ENCODE measurements at places on chromosomes 7 and 10.
A peak's percentile ranks its signal among the peaks of the same experiment; 100 is the strongest.

DNA sequence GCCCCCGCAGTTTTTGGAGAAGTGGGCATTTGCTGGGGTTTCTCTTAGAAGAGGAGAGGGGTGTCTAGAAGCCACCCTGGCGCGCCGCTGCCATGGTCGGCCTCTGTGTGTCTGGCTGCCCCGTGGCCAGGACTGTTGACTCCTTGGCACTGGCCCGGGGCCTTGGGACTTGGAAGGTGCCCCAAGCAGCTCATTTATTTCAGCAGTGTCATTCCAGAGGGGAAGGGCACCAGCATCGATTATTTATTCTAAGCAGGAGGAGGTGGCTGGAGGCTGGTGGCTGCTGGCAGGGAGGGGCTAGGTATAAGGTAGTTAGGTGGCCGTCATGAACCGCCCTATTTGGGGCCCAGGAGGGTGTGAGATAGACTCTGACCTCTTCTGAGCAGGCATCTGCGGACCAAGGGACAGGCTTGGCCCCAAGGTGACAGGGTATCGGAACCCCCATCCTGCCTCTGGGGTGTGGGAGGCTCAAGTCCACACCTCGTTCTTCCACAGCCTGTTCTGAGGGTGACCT lies 1.6 kb downstream of the GTF2IRD1 start:
- no peak for DNase-seq

DNA sequence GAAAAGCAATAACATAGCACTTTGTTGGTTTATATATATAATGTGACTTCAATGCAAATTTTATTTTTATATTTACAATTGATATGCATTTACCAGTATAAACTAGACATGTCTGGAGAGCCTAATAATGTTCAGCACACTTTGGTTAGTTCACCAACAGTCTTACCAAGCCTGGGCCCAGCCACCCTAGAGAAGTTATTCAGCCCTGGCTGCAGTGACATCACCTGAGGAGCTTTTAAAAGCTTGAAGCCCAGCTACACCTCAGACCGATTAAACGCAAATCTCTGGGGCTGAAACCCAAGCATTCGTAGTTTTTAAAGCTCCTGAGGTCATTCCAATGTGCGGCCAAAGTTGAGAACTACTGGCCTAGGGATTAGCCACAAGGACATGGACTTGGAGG lies 155.0 kb upstream of the LANCL2 start:
- no peak for DNase-seq

DNA sequence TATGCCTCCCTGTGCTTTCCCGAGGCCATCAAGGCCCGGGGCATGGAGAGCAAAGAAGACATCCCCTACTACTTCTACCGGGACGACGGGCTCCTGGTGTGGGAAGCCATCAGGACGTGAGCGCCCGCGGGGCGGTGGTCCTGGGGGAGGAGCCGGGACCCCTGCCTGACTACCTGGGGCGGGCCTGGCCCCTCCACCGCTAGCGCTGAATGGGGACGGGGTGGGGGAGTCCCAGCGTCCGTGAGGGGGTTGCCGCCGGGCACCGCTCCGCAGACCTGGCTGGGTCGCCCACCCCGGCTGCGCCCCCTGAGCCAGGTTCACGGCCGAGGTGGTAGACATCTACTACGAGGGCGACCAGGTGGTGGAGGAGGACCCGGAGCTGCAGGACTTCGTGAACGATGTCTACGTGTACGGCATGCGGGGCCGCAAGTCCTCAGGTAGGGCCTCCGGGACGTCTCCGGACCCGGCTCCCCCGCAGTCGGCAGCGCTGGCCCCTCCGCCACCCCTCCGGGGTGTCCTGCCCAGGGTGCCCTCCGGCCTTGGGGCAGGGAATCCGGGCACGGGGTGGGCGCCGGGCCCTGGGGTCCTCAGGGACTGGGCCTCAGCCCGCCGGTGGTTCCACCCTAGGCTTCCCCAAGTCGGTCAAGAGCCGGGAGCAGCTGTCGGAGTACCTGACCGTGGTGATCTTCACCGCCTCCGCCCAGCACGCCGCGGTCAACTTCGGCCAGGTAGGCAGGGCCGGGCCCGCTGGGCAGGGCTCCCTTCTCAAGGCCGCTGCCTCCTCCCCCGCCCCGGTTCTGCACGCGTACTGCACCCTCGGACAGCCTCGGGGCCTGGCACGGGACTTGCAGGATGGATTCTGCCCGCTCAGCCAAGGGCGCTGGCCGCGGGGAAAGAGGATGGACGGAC lies 69.3 kb downstream of the ALOX5 start:
- DNase-seq = no peak

DNA sequence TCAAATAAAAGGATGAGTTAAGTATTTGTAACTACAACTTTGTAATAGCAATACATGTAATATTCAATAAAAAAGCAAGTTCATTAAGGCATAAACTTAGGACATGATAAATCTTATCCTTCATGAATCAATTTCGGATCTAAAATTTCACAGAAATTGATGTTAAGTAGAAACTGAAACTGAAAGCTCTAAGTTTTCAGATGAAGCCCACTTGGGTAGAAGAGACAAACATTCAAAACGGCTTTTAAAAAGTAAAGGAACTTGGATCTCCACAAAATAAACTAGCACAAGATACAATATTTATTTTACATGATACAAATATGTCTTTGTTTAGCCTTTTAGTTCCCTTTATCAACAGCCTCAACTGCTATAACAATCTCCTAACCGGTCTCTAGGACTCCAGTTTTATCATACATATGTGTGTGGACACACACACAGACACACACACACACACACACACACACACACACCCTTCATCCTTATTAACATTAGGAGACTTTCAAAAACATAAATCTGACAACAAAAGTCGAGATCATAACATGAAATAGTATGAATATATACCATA lies 83.7 kb downstream of the USP6NL start:
- DNase-seq = no peak

GRCh38 chr7:94044806-94045205 lies 40.7 kb upstream of the BET1 start:
- DNase-seq = no peak

DNA sequence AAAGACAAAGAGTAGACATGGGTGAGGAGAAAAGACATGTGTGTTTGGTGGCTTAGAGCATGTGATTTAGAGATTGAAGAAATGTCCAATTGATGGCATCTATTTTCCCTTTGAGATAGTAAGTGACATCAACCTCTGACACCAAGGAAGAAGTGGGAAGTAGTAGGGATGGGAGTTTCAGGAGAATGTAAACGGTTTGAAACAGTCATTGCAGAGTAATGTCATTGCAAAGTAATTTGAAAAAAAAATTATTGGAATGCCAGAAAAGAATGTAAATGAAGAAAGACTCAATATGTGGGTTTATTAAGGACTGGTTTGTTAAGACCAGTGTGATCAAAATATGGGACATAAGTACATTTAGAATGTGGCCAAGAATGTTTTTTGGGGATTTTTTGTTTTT lies 26.6 kb downstream of the GNG11 start:
- no peak for DNase-seq

DNA sequence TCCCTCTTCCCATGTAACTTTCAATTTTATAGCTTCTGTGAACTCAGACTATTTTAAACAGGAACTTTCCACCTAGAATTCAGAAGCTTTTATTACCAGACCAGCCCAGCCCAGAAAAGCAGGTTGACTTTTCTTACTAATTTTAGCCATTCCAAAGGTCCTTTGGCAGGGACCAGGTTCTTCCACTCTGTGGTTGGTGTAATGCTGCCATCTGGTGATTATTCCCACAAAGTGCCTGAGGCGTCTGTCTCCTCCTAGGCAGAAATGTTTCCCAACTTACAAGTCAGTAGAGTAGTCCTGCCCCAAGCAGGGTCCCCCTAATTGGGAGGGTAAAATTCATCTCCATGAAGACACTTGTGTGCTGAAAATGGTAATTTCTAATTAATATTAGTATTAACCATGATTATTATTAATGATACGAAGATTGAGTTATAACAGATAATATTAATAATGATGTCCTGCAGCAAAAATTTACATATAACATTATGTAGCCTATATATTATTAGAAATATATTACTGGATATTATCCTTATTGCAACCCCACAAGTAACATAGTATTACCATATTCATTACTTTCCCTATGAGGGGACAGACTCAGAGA lies 53.0 kb upstream of the PPP1R17 start:
- DNase-seq = no peak

DNA sequence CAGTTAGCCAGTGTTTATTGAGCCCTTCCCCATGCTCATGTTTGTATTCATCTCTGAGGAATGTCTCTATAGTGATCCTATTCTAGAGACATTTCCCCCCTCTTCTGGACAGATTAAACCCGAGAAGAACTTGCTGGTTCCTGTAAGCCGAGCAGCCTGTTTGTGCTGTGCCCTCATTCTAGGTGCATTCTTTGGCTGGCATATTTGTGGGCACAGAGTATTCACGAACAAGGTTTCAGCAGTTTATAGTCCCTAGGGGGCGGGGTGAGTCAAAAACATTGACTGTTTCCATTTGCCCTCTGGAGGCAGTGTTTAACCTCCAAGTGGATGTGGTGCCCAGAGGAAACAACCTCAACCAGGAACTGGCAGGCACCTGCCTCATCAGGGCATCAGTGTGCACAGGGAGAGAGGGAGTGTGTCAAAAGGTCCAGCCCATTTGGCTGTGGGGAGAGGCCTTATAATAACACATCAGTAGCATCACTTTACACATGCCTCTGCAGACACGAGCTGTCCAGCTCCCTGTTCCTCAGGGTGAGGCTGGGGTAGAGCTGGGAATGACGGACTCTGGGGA lies 273.3 kb upstream of the LRGUK start:
- peak; percentile 35 for DNase-seq

Measured in activated CD4-positive, alpha-beta T cell treated with anti-CD3 and anti-CD28 coated beads for 48 hours (primary cell).